Mesenteric fat pad (tissue), 1 donor: ENCODE measurements at places on chromosomes 3 and 15.

DNA sequence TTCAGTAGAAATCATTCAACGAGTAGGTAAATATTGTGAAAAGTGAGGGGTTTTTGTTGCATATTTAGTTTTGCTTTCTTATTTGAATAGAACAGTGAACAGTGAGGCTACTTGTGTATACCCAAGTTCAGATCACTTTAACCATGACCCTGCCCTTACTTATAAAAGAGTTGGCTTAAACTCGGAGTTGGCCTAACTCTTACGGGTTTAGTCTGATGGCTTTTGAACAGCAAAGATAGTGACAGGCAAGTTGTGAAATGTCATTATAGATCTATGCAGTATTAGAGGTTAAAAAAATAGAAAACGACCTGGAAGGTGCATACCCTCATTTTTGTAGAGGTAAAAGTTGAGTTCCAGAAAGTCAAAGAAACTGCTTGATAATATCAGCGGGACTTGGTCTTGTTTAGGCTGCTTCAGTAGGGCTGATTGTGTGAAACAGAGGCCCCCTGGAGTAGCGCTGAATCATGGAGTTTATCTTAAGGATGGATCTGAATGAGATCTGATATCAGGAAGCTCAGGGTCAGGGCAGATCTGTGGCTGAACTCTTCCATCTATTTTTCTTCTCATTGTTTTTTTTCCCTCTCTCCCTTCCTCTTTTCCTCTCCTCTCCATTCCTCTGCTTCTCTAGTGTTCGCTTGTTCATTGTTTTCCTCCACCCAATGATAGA, 359.8 kb downstream of the LPP start:
- no peak for DNase-seq

- no peak for DNase-seq
Measured at GRCh38 chr15:38554354-38554753, 10.3 kb downstream of the RASGRP1 start.

DNA sequence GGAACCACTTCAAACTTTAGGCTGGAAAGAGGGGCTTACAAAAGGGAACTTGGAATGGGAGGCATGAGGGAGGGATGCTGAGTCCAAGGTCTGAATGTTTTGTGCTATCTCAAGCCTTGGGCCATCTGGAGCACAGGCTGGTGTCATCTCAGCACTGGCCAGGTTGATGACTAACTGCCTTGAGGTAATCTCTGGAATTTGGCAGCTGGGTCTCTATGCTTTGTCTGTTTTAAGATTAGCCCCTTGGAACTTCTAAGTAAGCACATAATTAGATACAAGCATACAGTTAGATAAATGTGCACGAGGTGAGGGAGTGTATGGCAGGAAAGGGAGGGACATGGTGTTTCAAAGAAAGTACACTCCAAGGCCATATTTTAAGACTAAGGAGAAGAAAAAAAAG, 252.4 kb upstream of the CCDC54 start:
- DNase-seq: no peak

- no peak for DNase-seq
Measured at GRCh38 chr15:29724026-29724425, 98.2 kb downstream of the TJP1 start.

DNA sequence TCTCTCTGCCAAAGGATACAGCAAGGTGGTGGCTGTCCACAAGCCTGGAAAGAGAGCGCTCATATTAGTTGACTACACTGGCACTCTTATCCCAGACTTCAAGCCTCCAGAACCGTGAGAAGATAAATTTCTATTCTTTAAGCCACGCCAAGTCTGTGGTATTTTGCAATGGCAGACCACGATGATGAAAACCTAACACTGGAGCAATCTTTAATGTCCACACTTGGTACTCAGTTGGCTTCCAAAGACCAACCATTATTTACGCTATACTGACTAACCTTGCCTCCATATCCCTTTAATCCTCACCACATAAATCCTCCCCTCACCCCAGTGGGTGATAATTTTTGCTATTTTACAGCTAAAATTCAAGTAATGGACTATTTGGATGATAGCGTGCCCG, 16.9 kb upstream of the LACTB start:
- DNase-seq: no peak
